Activated T-cell treated with anti-CD3 and anti-CD28 coated beads, Interleukin-2, amount 50 U/mL, for 72 hours (primary cell): ENCODE measurements at places on chromosomes 5 and 9. TPM values are rescaled to one million over a fixed set of nuclear protein-coding genes. Genes with fewer than 3 reads are reported as not detected.

- no peaks in the 10 kb centered on the region for H3K4me1 ChIP-seq
- H3K27ac ChIP-seq, result no peak overlapping the region
- H3K4me3 ChIP-seq, result no peak overlapping the region
- H3K27me3 ChIP-seq, result no peaks in the 10 kb centered on the region
These were observed 31.6 kb upstream of the STK32A start for GRCh38 chr5:147203213-147203612.

The NUTM2G gene
- total RNA-seq, result not detected

The NOTCH1 gene
- total RNA-seq, result 71.6 TPM

DNA sequence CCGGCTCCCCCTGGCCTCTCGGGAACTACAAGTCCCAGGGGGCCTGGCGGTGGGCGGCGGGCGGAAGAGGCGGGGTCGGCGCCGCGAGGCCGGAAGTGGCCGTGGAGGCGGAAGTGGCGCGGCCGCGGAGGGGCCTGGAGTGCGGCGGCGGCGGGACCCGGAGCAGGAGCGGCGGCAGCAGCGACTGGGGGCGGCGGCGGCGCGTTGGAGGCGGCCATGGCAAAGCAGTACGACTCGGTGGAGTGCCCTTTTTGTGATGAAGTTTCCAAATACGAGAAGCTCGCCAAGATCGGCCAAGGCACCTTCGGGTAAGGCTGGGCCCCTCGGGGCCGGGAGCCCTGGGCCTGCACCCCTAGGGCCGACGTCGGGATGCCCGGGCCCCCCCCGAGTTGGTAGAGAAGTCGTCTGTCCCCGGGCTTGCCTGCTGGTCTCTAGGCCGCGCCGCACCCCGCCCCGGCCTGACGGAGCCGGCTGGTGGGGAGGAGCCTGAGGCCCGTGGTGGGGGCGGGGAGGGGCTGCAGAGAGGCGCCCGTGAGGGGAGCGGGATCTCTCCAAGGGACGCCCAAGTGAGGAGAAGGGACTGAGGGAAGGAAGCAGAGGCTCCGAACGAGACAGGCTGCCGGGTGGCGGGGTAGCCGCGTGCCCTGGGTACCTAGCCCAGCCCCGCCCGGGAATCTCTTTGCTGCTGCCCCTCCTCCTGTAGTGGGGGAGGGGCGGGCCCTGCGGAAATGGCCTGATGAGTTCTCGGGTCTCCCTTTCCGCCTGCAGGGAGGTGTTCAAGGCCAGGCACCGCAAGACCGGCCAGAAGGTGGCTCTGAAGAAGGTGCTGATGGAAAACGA lies at the start of gene CDK9:
Gene CDK9, plus strand, starts transcription at position 102 of the 840 bp plus-strand sequence. Its CDS starts 115 bp downstream, at position 217.
- H3K36me3 ChIP-seq, result peaks cover 14% of the 10 kb centered on the region
- H3K4me3 ChIP-seq, result peak within 1 kb of the TSS; percentile 96
- H3K4me1 ChIP-seq, result peaks cover 69% of the 10 kb centered on the region
- H3K27me3 ChIP-seq, result no peaks in the 10 kb centered on the region

DNA sequence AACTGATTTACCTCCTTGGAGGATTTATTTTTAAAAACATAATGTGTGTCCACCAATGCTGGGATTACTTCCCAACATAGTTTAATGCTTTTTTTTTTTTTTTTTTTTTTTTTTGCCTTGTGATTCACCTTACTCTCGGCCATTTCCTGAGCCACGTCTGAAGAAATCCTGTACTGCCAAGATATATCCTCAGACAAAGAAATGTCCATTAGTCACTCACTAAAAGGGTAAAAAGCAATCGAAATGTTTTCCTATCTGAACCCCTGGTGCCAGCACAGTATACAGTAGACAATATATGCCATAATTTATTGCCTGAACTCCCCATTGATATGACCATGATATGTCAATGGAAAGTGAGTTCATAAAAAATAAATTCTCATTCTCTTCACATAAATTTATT lies 344.1 kb downstream of the BNC2 start:
- no peak for DNase-seq
- H3K27ac ChIP-seq, result no peak overlapping the region
- H3K4me3 ChIP-seq, result no peak overlapping the region
- H3K36me3 ChIP-seq, result no peaks in the 10 kb centered on the region
- H3K4me1 ChIP-seq, result no peaks in the 10 kb centered on the region

- no peaks in the 10 kb centered on the region for H3K4me1 ChIP-seq
- H3K4me3 ChIP-seq, result no peak overlapping the region
- H3K36me3 ChIP-seq, result no peaks in the 10 kb centered on the region
- no peaks in the 10 kb centered on the region for H3K27me3 ChIP-seq
These were observed 94.1 kb upstream of the ITGA2 start for GRCh38 chr5:52895075-52895474.
